ENCODE measurements at places on chromosomes 2 and 18.

DNA sequence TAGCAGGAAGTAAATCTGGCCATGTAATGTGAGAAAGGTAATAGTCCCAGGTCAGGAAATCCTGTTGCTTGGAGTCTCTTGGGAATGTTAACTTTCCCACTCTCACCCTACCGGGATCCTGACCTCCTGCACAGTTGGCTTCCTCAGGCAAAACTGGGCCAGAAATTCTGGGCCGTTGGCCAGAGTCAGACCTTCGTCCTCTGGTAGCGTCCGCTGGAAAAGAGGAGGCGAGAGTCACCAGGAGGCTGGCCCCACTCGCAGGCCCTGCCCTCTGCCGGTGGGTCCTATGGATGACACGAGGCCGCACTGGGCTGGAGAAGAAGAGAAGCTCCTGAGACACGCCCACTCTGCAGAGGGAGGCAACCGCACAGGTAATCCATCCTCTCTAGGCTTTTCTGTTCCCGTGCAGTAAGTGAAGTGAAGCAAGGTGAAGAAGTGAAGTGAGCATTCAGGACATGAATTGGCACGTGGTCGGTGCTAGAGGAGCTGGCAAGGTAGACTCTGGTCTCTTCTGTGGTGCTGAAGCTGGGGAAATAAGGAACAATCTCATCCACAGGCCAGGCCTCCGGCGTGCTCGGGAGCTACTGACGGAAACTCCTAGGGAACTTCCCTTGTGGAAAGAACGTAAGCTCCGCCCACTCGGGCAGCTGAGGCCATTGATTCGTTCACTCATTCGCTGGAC lies 182.7 kb upstream of the GLI2 start:
- DNase-seq: no peak

- DNase-seq: no peak
These were observed 81.6 kb upstream of the TMEM17 start for GRCh38 chr2:62587592-62587991.

- no peak for DNase-seq
These were observed 93.2 kb upstream of the PKDCC start for GRCh38 chr2:41954304-41955291.

GRCh38 chr18:28175150-28175929 lies 1.6 kb downstream of the CDH2 start:
- no peak for DNase-seq

DNA sequence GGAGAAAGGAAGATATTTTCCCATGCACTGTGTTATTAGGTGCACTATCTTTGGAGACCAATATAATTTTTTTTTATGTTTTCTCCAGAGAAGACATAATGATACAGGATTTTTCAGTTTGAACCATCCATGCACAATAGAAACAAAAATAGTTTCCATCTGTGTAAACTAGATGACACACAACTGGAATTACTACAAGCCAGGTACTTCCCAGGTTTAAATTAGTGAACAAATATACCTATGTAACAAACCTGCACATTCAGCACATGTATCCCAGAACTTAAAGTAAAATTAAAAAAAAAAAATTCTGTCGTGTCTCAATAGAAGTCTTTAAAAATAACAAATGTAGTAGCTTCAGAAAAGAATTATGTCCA lies 1616.8 kb upstream of the ACVR2A start:
- DNase-seq: no peak

GRCh38 chr2:1661891-1662605 lies 82.3 kb downstream of the PXDN start:
- DNase-seq: no peak

- DNase-seq: no peak
These were observed 154.7 kb downstream of the TWIST2 start for GRCh38 chr2:239002591-239002953.

- DNase-seq: no peak
These were observed 620.6 kb upstream of the ID2 start for GRCh38 chr2:8061219-8061618.

DNA sequence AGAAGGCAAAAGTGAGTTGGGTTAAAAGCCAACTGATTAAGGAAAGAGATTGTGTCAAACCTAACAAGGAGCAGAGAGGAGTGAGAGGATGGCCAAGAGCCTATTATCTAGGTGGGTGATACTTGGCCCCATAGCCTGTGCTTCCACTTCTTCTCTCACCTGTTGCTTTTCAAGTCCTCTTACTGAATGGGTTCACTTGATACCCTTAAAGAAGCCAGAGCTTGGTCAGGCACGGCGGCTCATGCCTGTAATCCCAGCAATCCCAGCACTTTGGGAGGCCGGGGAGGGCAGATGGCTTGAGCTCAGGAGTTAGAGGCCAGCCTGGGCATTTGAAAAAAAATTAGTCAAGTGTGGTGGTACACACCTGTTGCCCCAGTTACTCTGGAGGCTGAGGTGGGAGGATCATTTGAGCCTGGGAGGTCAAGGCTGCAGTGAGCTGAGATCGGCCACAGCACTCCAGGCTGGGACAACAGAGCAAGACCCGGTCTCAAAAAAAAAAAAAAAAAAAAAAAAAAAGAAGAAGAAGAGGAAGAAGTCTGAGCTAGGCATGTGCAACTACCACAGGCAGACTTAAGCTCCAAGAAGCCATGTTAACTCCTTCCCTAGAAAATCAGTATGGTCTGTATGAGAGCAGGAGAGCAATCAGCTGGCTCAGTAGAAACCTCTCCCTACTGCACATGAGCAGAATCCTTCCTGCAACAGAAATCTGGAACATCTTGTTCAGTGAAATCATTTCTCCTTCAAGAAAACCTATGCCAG lies 28.4 kb upstream of the ME2 start:
- DNase-seq: no peak

DNA sequence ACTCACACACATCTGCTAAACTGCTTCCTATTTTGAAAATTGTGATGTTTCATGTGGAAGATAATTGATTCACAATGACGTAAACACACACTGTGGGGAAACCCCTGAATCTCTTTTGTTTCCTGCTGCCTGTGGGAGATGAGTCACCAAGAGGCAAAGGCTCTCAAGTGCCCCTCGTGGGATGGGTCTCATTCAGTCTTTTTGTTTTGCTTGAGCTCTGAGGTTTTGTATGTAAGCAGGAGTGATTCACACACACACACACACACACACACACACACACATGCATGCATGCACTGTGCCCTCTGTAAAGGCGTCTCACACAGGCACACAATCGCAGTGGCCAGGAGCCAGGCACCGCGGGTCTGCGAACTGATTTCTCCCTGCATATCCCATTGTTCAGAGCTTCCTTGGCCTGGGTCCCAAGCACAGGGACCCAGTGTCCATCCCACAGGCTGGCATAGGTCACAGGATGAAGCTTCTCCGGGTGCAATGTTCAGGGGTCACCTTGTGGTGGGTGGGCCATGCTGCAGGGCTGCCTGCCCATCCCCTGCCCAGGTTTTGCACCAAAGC lies 12.1 kb upstream of the ARHGEF4 start:
- peak; percentile 94 for DNase-seq

DNA sequence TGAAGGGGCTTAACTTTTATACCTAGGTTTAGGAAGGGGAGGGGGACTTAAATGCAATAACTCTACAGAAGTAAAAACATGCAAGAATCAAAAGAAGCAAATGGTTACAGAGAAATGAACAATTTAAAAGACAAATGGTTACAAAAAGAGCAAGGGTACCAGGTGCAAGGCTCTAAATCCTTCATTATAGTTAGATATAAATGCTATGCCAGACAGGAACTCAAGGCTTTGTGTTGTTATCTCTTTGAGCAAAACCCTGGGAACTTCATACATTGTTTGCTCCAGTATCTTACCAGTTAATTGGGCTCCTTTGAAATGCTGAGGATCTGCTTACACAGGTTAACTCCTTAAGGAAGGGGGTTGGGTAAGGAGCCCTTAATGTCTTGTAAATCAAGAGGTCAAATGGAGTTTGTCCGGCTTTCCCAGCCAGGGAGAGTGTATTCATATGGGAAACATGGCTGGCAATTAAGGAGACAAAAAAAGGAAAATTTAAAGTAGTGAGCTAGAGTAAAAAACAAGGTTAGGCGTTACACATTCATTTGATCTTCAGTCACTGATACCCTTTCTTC lies 347.5 kb downstream of the CELF4 start:
- no peak for DNase-seq

DNA sequence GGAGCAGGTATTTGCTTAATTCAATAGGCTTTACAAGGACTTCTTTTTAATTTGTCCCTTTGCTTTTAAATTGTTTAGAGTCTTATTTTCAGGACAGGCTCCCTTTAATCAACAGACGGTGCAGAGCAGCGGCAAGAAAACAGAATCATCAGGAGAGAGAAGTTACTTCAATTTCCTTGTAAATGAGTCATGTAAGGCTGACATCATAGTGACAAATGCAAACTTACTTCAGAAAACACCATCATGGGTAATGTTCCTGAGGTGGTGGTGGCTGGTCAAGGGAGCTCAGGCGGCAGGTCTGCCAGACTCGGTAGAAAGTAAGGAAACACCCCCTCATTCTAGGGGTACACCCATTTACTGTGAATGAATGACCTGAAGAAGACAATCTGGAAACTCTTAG lies 395.1 kb downstream of the FBXO15 start:
- DNase-seq: no peak

GRCh38 chr2:181203916-181204315 lies 223.5 kb downstream of the UBE2E3 start:
- DNase-seq: no peak

DNA sequence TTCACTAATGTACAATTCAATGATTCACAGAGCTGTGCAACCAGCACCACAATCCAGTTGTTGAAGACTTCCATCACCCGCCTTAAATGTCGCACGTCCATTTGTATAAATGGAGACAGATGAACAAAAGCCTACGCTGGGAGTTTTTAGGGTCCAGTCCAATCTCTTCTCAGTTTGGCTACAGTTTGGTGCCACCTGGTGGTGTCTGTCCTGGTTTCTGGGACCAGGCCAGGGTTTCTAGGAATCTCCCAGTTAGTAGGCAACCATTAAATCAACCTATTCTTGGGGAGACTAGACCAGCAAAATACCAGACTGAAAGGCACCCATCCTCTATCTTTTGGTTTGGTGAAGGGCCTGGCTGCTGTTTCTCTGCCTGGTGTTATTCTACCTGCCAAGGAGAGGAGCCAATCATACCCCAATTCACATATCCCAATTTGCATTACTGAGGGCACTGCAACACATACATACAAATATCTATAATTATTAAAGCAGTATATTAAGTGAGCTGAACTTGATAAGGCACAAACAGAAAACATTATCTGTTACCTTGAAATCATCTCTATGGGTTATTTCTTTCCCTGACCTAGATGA lies 3.2 kb upstream of the DDX1 start:
- DNase-seq: no peak

- no peak for DNase-seq
These were observed 90.8 kb downstream of the ZFP36L2 start for GRCh38 chr2:43135583-43135982.

DNA sequence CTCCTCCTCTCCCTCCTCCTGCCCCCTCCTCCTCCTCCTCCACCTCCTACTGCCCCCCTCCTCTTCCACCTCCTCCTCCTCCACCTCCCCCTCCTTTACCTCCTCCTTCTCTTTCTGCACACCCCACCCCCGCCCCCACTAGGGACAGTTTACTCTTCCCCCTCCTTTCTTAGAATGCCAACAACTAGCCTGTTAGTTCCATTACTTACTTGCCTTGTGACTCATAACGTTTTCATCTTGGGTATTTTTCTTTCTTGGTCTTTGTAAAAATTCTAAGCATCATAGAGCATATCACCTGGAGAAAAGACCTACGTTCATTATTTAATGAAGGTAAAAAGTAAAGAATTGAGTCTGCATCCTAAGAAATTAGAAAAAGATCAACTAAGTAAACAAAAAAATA lies 165.3 kb downstream of the NEDD4L start:
- DNase-seq: no peak

DNA sequence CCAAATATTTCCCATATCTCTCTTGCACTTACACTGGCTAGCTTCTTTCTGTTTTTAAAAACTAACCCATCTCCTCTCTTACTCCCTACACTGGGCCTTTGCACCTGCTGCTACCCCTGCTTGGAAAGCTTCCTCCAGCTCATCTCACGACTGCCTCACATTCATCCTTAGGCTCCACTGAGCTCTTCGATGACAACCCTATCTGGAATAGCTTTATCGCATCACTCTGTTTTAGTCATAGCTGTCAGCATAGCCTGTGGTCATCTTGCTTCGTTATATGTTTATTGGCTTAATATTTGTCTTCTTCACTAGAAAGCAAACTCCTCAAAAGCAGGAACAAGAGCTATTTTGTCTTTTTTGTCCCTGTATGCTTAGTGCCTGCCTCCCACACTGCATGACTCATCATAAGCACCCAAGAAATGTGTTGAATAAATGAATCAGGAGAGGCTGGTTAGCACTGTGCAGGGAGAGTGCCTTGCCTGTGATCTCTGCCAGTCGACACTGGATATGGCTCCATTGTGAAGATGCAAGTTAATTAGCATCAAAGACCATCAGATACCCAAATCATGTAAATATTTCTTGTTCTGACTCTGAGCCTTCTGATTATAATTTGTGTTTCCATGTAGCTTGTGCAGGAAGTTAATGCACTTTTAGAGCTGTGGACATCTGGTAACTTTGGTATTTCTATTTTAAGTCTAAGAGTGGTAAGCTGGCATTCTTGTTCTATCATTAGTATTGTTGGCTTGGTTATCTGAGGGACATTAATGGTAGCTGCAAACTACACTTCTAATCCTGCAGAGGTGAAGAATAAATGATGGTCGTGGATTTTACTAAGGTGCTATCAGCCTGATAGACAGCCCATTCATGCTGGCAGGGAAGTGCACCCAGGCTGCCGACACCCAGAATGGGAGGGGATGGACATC lies 10.3 kb upstream of the DYTN start:
- DNase-seq: no peak

DNA sequence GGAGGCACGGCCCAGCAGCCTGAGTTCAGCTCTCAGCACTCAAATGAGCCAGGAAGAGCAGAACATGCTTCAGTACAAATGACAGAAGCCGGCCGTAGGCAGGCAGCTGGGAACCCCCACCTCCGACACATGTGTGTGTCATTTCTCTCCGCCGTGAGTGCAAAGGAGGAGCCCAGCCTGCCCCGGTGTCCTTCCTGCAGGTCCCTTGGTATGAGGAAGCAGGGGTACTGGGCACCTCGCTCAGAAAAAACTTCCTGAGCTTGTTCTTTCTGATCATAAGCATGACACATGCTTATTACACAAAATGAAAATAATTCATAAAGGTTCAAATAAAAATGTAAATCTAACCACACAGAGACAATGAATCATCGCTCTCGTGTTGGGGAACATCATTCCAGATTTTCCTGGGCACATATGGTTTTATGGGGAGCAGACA lies 35.3 kb downstream of the KCNF1 start:
- no peak for DNase-seq

- no peak for DNase-seq
These were observed 53.4 kb downstream of the ADI1 start for GRCh38 chr2:3465844-3466481.

GRCh38 chr2:212005085-212005671 lies 533.4 kb downstream of the ERBB4 start:
- no peak for DNase-seq
